ENCODE measurements at places on chromosomes 12 and 14. TPM values are rescaled to one million over a fixed set of nuclear protein-coding genes. Genes with fewer than 3 reads are reported as not detected.
A peak's percentile ranks its signal among the peaks of the same experiment; 100 is the strongest.

DNA sequence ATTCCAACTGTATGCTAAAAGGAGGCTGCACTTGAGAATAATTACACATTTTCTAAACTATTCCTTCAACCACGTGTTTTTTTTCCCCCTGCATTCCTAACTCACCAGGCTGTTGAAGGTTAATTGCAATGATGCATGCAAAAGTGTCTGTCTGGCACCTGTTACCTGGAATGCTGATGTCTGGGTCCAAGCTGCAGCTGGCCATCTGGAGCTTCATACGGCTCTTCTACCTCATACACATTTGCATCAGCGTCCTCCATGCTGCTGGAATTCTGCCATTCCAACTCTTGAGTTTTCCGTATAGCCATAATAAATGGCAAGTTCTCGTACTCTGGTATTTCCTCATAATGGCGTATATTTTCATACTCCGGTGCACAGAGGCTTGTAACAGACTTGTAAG is 8.6 kb downstream of the FGD6 start:
- DNase-seq = no peak

DNA sequence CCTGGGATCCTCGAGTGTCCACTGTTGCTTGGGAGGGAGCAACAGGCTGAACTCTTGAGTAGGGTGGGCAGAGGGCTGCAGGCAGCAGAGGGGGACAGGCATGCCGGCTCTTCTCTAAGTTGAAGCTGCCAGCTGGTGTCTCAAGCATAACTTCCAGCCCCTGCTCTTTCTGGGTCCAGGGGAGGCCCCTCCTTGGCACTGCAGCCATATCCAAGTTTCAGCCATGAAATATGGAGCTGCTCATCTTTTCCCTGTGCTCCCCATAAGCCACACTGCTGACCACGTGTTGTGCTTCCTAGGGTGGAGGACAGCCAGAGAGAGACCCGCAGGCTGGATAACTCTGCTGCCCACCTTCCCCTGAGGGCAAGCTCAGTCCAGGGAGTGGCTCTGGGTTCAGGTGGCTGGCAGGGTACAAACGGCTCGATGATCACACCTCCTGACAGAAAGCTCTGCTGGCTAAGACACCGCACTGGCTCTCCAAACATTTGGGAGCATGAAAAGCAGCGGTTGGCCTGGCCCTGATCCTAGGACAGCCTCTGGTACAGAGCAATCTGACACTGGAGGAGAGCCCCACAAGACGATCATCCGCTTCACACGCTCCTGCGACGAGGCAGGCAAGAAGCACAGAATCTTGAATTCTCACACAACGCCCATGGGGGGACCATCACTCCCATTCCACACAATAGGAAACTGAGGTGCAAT is 79.6 kb downstream of the PITPNM2 start:
- DNase-seq = peak; percentile 74

HVCN1 gene
- total RNA-seq = 8.4 TPM

RNASE4 gene
- total RNA-seq = 21.0 TPM

Measured in tongue (tissue), 3 donors.